ENCODE measurements at places on chromosomes 5 and 9.

GRCh38 chr5:51902512-51902911 is 519.3 kb downstream of the ISL1 start:
- no peak for DNase-seq

- DNase-seq, result no peak
These were observed 22.5 kb downstream of the DTWD2 start for GRCh38 chr5:118965890-118966289.

GRCh38 chr9:111436571-111436970 is 47.6 kb downstream of the ECPAS start:
- DNase-seq, result no peak

- peak; percentile 83 for DNase-seq
These were observed 18.9 kb downstream of the MARCHF11 start for GRCh38 chr5:16160706-16161105.

DNA sequence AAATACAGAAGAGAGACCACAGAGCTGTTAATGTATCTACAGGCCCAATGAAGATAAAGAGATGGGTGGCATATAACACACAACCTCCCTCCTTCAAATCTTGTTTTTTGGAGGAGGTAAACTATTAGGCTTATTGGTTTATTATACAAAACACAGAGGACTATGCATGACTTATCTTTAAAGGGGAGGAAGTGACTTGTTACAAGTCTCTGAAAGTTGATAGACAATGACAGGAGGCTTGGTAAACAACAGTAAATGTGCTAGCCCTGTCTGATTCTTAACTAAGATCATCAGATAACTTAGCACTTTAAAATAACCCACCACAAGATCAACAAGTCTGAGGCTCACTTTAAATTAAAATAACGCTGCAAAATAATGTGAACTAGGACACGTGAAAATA is 219.0 kb downstream of the MLLT3 start:
- DNase-seq, result no peak

- DNase-seq, result no peak
These were observed 6.4 kb downstream of the CEMIP2 start for GRCh38 chr9:71761938-71762353.

- DNase-seq, result no peak
These were observed 865.4 kb upstream of the ACO1 start for GRCh38 chr9:31519011-31519410.

- no peak for DNase-seq
These were observed 106.1 kb upstream of the C9orf72 start for GRCh38 chr9:27679338-27679737.

DNA sequence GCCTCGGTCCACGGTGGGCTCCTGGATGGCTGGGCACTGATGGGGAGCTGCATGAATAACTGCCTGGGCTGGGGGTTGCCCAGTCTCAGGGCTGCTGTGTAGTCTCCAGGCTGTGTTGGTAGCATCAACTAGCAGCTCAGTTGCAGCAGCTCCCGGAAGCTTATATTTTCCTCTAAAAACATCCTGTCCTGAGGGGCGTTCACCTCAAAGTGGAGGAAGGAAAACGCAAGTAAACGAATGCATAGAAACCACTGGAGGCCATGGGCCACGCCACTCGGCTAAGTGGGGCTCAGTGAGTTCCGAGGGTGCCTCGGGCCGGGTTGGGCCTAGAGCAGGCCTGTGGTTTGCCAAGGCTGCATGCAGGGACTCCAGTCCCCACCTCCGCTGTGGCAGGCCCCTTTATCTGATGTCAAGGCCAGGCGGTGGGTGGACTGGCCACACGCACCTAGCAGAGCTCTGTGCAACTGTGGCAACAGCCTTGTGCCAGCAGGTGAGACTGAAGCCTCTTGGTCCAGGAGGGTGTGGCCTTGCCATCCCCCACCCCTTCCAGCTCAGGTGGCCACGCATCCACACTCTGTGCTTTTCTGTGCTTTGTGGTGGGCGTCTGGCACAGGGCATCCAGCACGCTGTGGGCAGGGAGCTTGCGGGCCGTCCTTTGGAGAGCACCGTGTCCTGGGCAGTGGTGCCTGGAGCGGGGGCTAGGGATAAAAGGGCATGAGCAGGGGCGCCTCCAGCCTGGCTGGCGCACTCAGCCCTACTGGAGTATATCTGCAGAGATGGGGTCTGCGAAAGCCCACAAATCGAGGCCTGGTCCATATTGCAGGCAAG is 15.1 kb downstream of the TCF7 start:
- DNase-seq, result no peak

- DNase-seq, result no peak
These were observed 4.4 kb downstream of the LCN9 start for GRCh38 chr9:135667463-135668001.

- DNase-seq, result no peak
These were observed 1523.9 kb downstream of the MAT2B start for GRCh38 chr5:165029099-165029870.

- DNase-seq, result no peak
These were observed 144.0 kb upstream of the HAPLN1 start for GRCh38 chr5:83864652-83865051.

DNA sequence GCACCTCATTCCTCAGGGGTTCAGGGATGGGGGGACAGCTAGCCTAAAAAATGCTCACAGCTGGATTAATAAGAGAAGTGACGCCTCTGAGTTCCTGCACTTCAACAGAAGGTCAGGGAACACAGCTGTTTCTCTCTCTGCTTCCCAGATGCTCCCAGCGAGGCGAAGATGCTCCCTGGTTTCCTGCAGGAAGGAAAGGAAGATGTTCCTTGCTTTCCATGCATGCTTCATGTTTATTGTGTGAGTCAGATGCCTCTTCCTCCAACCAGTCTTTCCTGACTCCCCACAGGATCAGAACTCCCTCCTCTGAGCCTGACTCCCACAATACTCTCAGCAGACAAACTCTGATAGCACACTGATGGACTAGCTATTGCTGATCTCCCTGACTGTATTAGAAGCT is 71.9 kb downstream of the MFAP3 start:
- no peak for DNase-seq

- no peak for DNase-seq
These were observed 26.3 kb downstream of the CDK7 start for GRCh38 chr5:69261034-69261433.

DNA sequence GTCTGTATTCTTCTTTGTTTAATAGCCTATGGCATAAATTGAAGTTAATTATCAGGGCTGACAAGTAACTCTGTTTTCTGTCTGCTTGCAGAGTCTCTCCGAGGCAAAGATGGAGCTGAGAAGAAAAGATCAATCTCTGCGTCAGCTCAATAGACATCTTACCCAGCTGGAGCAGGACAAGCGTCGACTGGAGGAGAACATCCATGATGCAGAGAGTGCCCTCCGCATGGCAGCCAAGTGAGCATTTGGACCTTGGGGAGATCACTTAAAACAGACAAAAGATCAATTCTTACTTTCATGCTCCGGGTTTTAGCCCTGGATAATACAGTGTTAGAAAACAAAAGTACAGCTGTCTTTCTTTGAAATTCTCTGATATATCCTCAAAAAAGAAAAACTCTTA is 293.8 kb downstream of the CCDC171 start:
- no peak for DNase-seq

GRCh38 chr9:72363236-72363635 is 1.8 kb downstream of the ZFAND5 start:
- DNase-seq, result no peak

- DNase-seq, result no peak
These were observed 3.2 kb upstream of the ARL15 start for GRCh38 chr5:54313311-54314270.

GRCh38 chr5:133969654-133970324 is 1.4 kb upstream of the C5orf15 start:
- DNase-seq, result no peak

DNA sequence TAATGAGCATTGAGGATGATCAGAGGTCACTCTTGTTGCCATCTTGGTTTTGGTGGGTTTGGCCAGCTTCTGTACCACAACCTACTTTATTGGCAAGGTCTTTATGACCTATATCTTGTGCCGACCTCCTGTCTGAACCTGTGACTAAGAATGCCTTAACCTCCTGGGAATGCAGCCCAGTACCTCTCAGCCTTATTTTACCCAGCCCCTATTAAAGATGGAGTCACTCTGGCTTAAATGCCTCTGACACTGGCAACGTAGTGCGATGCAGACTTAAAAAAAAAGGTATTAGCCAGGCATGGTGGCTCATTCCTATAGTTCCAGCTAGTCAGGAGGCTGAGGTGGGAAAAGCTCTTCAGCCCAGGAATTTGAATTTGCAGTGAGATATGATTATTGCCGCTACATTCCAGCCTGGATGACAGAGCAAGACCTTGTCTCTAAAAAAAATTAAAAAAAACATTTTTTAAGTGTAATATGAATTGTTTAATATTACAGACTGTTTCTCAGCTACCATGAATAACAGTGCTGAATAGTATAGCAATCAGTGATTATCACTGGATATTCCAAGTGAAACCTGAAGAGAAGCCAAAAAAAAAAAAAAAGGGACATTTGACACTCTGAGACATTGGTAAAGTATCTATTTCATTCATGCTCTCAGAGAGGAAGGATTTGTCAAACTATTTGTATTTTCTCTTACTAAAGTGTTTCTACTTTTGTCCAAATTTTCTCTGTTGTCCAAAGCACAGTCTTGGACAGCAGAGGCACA is 18.3 kb upstream of the STOM start:
- DNase-seq, result no peak

DNA sequence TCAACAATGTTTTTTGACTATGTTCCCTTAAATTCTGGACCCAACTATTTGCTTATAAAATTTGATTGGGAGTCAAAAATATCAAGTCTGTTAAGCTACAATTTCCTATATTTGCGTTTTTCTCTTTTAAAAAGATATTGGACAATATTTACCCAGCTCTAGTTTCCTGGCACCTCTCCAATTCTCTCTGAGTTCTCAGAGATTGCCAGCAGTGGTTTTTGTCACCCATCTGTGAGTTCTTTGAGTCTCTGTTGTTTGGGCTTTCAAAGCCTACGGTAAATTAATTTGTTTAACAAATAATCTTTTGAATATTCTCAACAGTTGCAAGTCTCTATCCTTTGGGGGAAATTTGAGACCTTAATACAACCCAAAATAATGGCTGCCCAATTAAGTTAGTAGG is 174.2 kb upstream of the PUM3 start:
- no peak for DNase-seq

GRCh38 chr9:3541206-3541605 is 15.4 kb upstream of the RFX3 start:
- DNase-seq, result no peak

DNA sequence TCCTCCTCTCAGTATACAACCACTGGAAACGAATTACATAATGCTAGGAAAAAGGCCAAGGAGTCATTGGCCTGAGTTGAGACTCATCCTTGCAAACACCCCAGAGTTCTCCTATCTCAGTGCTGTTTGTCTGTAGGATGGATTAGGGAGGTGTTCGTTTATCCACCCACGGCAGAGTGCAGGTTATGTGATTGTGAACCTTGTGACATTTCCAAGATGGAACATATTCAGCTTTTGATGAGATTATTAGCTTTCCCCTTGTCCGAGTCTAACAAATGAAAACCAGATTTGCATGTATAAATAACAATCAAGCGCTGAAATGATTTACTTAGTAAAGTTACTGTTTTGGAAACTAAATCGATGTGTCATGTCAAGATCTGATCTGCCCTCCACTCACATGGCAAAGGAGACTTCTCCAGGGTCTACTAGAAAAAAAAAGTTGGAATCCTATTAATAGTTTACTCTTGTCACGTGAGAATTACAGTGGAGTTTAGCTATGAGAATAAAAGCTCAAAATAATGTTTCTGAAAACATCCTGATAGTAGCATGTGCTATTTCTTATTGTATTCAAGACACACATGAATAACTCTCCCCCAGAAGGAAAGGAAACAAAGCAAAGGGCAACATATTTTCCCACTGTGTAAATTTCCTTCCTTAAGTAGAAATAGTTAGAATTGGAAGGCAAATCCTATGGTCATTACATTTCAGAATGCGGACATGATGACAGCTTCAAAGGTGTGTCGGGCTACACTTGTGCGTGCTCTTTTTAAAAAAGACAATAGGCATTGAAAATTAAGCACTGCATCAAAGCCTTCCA is 600.4 kb downstream of the EBF1 start:
- no peak for DNase-seq

- DNase-seq, result no peak
These were observed 61.4 kb downstream of the ARHGEF28 start for GRCh38 chr5:73687357-73687756.

- DNase-seq, result no peak
These were observed 709 bp downstream of the UAP1L1 start for GRCh38 chr9:137077758-137078693.

- no peak for DNase-seq
These were observed 47.8 kb upstream of the KLF9 start for GRCh38 chr9:70462300-70462699.

- DNase-seq, result no peak
These were observed 304.0 kb upstream of the KLF4 start for GRCh38 chr9:107793541-107793940.

DNA sequence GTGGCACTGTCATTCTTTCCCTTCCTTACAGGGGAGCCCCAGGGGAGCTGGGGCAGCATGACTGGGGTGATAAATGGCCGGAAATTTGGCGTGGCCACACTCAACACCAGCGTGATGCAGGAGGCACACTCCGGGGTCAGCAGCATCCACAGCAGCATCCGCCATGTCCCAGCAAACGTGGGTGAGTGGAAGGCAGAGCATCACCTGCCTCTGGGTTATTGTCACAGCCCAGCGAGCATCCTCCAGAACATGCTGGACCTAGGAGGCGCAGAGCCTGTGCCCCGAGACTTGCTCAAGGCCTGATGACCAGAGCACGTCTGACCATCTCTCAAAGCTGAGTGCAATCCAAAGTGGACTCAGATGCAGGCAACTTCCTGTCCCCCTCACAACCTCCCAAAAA is 22.2 kb upstream of the ASS1 start:
- DNase-seq, result no peak

GRCh38 chr9:119091074-119091473 is 278.2 kb downstream of the BRINP1 start:
- no peak for DNase-seq

DNA sequence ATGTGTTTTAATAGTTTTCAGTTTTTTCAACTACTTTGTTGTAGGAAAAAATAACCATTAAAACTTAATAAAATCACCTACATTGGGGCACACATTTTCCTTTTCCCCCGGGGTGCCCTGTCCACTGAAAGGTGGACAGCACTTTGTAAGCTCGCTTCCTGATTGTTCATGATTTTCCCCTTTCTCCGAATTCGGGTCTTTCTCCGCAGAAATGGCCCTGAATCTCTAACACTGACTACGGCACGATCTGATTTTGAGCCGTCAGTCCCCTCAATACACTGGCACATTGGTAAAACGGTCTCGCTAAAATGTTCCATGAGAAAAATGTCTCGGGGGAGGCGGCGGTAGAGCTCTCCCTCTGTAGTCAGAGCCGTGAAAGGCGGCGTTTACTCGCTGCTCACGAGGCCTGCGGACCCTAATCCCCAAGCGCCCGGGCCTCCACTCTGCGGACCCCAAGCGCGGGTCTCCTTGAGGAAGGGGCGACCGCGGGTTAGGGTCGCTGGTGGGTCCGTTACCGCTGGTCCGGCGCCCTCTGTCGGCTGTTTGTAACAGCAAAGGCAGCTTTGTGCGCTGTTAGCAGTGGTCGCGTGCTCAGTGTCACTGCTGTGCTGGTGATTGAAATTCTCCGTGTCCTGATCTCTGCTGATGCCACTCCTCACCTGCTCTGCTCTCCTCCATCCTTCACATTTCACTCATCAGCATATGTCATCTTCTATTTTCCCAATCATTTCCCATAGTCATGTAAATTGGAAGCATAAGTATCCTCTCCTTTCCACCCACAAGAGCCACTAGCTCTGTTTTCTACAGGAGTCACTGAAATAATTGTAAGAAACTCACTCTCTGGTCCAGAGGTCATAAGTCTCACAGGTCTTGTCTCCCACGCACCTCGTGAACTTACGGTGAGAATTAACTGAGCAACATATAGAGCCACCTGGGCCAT is 10.8 kb upstream of the IFNA2 start:
- DNase-seq, result peak; percentile 1

Data from DMS153 (cell line).